ENCODE measurements at places on chromosomes 3 and 15. TPM values are rescaled to one million over a fixed set of nuclear protein-coding genes. Genes with fewer than 3 reads are reported as not detected.

GRCh38 chr15:43410572-43411214 lies 39.8 kb downstream of the TUBGCP4 start:
- no peak for DNase-seq

- DNase-seq: no peak
Measured at GRCh38 chr3:177179281-177180067, 17.8 kb downstream of the TBL1XR1 start.

DNA sequence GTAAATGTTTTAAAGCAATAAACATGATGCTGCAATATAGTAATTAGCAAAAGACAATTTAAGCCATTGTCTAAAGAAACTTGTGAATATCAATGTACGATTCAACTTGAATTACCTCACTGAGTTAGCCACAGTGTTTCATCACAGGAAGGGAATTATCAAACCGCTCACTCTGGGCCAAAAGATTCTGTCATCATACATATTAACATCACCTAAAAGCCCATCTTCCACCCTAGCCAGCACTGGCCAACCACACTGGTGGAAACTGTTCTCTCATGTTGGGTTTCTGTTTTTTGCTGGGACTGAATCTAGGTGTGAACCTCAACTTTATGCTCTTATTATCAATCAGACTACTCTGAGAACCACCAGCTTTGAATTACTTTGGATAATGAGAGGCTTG lies 497.7 kb upstream of the THBS1 start:
- DNase-seq: no peak

DNA sequence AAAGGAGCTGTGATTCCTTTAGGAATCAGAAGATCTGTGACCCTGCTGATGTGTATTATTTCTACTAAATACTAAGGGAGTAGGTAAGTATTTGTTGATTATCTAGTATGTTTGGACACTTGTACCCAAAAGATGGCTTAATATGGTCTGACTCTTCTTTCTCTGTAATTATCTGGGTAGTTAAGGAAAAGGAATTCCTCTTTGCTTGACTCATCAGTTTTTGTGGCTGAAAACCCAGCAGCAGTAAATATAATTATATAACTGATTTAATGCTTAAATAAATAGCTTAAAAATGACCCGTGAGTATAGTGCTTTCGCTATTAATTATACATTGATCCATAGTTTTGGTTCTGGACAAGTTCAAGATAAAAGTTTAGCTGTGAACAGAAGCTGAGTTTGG lies 155.8 kb downstream of the LRTM1 start:
- DNase-seq: no peak

DNA sequence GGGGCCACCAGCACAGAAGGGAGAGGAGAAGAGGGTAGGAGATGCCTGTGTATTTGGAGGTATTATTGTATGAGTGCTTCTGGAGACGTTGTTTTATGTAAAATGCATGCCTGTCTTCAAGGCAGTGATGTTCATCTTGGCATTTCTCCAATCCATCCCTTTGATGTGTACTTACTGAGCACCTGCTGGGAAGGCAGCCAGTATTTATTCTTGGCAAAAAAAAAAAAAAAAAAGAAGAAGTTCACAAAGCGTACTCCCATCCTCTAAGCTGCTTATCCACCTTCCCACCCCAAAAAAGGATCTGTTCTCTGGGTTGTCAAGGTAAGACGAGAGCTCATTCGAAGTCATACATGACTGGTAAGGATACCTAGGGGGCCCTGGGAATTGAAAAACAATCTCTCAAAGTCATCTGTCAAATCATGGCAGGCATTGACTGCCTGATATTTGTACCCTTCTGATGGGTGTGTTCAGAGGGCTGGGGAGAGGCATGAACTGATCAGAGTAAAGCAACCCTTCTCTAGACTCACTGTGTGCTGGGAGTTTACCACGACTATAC lies 30.0 kb upstream of the SLC6A1 start:
- no peak for DNase-seq

- DNase-seq: no peak
Measured at GRCh38 chr15:40064231-40064894, 25.4 kb upstream of the SRP14 start.

Gene RAB6B
- total RNA-seq: 8.4 TPM

Gene CCDC9B
- 107 TPM for total RNA-seq

Gene SERP1
- total RNA-seq: 116 TPM

Gene ERICH6
- total RNA-seq: 0.09 TPM

Gene LARP6
- 23.5 TPM for total RNA-seq

Gene SPESP1
- total RNA-seq: 5.9 TPM

Measured in mucosa of gallbladder (tissue), 1 donor.